WTC11 (cell line): ENCODE measurements at places on chromosomes 3 and 15.

- no peak for DNase-seq
These were observed 344.3 kb upstream of the TBL1XR1 start for GRCh38 chr3:177541541-177541940.

GRCh38 chr15:70426096-70426821 is 328.5 kb upstream of the TLE3 start:
- no peak for DNase-seq

- DNase-seq, result no peak
These were observed 9.8 kb downstream of the GPR27 start for GRCh38 chr3:71763426-71763825.

DNA sequence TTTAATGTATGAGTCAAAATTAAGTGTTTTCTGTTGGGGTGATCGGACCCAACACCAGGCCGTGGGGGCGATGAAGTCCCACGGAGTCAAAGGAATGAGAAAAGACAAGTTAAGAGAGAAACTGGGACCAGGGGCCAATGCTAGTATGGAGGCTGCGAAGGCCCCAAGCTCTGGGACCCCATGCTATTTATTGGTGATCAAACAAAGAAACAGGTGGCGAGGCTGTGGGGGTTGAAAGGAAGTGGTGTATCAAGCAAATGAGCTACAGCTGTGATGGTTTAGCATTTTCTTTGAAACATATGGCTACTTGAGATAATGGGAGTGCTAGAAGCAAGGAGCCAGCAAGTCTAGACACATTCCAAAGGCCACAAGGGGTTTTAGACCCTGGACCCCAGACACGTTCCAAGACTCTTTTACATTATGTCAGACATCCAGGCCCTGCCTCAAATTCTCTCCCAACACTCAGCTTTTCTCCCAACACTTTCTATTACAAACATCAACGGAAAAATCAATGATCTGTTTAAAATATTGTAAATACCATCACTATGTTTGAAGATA is 56.0 kb upstream of the SNRPN start:
- DNase-seq, result peak; percentile 63

DNA sequence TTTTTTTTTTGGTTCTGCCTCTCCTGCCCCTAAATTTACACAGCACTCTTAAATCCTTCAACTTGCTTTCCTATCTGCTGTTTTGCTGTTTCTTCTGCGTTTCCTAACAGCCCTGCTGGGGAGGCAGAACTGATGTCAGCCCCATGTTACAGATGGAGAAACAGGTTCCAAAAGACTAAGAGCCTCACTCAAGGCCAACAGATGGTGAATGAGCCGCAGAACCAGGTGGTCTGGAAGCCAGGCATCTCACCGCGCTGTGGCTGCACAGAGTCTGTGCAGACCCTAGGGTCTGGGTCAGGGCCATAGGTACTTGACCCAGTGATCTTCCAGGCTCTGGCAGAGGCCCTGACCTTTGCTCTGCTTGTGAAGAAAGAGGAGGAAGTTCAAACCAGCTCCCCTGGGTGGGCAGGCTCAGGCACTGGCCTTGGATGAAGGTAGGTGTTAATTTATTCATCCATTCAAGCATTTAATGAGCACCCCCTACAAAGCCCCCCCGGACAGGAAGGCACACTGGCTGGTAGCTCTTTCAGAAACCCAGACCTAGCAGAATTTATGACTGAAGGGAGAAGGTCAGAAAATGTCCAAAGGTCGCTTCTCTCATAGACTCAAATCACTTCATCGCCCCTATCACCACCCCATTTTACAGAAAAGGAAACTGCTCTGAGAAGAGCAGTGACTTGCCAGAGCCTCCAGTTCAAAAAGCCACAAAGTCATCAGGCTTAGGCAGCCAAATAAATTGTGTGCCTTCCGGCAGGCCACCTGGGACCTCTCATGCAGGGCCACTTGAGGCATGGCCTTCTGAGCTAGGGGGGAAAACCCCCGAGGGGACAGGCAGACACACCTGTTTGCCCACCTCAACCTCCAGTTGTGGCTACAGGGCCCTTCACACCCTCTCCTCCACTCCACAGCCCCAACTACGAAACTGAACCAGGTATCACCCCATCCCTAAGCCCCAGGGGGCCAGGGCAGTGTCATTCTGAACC is 2.7 kb downstream of the CHDH start:
- DNase-seq, result no peak

DNA sequence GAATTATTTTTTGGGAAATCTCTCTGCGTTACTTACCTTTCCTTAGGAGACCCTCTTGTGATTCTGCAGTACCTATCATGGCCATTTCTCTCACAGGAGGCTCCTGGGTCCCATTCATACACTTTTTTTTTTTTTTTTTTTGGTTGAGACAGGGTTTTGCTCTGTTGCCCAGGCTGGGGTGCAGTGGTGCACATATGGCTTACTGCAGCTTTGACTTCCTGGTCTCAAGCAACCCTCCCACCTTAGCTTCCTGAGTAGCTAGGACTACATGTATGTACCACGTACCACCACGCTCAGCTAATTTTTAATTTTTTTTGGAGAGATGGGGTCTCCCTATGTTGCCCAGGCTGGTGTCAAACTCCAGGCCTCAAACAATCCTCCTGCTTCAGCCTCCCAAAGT is 36.1 kb downstream of the TRAK1 start:
- no peak for DNase-seq

DNA sequence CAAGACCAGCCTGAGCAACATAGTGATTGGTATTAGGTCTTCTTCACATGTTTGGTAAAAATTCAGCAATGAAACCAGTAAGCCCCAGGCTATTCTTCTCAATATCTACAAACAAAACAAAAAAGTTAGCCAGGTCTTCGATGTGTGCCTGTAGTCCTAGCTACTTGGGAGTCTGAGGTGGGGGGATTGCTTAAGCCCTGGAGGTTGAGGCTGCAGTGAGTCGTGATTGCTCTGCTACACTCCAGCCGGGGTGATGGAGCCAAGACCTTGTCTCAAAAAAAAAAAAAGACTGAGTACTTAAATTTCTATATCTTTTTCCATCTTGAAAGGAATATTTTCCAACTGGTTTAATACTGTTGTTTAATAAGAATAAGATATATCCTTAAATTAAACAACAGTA is 106.8 kb downstream of the MBNL1 start:
- DNase-seq, result no peak

- no peak for DNase-seq
These were observed 172.0 kb downstream of the OPA1 start for GRCh38 chr3:193764959-193765358.

GRCh38 chr15:22863356-22863755 is 24.9 kb downstream of the NIPA2 start:
- DNase-seq, result no peak

GRCh38 chr3:101950985-101951733 is 101.8 kb downstream of the NFKBIZ start:
- DNase-seq, result no peak

- no peak for DNase-seq
These were observed 15.6 kb downstream of the CYP19A1 start for GRCh38 chr15:51322621-51323296.

DNA sequence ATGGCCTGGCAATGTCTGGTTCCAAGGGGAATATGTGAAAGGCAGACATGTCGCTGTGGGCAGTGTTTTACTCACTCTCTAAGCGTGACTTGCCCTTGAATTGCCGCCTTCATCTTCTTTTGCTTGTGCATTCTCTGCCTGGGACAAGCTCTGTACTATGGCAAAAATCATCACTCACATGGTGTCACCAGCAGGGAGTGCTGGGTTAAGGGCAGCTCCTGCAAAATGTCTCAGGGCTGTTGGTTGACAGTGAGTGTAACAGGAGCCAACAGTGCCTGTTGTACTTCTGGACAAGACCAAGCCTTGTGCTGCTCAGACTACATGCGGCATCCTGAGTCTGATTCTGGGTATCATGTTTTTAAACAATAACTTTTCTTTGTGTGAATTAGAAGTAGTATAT is 45.3 kb upstream of the KY start:
- DNase-seq, result no peak

- no peak for DNase-seq
These were observed 5.6 kb downstream of the PRTG start for GRCh38 chr15:55737373-55737772.

- DNase-seq, result no peak
These were observed 84.5 kb downstream of the COL6A6 start for GRCh38 chr3:130601442-130601971.

GRCh38 chr15:80904998-80905397 is 84.6 kb downstream of the MESD start:
- DNase-seq, result no peak

DNA sequence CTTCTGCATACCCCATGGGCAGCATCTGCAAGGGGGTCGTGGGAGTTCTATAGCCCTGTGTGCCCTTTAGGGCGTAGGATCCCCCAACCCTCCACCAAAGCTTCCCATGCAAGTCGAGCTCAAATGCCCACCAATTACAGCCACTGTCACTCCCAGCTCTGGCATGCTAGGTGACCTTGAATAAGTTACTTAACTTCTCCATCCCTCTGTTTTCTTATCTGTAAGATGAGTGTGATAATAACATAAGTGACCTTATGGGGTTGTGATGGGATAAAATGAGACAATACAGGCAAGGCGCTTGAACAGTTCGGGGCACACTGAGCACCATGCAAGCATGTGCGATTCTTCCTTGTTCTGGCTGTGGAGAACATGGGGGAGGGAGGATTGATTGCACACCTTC is 74.8 kb upstream of the POMGNT2 start:
- DNase-seq, result no peak

DNA sequence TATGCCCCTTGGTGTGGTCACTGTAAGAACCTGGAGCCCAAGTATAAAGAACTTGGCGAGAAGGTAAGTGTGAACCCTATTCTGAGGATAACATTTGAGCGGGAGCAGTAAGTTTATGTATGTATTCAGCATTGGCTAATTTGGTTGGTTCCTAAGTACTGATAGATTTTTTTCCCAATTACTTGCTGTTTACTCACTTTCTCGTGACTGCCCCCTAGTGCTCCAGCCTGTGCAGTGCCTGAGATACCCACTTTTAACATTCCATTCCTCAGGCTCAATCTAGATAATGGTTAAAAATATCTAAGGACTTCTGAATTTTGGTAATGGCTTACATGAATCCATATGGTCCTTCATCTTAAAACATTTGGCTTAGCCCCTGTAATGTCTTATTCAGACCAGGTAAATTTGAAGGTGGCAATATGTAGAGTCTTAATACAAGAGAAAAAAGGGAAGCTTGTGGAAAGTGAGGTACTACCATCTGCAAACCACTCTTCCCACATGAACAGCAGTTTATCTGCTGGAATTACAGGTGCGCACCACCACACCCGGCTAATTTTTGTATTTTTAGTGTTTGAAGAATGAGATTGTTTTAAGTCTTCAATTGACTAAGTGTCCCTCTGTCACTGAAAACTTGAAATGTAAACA is 7.1 kb downstream of the ELL3 start:
- DNase-seq, result peak; percentile 78

DNA sequence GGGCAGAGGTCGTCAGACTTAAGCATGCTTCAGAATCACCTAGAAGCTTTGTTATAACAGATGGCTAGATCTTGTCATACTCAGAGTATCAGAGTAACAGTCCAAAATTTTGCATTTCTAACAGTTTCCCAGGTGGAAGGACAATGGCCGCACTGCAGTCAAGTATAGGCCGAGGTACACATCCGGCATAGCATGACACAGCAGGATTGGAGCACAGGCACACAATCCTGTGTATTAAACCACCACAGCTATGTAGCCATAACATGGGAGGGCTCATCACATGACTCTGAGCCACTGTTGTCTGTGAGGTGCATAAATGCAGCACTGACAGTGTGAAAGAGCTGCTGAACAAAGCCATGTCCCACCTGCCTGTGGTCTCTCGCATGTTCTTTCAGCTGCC is 85.7 kb upstream of the RNF7 start:
- DNase-seq, result no peak

GRCh38 chr15:77033729-77034671 is 36.9 kb downstream of the TSPAN3 start:
- DNase-seq, result peak; percentile 6

DNA sequence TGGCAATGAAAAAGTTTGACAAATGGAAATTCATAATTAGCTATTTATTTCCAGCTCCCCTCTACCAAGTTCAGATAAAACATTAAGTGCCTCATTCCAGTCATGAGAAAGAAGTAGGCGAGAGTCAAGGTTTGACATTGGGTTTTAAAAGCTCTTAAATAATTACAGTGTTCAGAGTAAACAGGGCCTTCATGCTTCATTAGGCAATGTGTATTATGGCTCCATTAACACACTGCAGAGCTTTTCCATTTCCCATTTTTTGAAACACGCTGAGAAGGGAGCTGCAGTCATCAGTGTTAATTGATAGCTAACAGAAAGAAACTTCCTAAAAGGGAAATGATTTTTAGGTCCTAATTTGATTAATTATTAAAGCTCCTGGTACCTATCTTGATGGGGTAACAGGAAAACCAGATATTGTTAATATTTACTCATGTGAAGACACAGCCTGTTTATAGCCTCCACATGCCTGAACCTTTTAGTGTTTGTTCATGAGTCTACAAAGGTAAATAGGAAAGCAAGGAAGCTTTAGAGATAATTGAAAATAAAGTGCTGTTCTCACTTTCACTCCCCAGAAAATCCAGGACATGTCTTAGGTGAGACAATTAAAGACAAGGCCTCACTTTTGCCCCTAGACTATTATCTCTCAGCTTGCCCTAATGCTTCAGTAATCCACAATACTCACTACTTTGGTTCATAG is 28.7 kb downstream of the SST start:
- no peak for DNase-seq

DNA sequence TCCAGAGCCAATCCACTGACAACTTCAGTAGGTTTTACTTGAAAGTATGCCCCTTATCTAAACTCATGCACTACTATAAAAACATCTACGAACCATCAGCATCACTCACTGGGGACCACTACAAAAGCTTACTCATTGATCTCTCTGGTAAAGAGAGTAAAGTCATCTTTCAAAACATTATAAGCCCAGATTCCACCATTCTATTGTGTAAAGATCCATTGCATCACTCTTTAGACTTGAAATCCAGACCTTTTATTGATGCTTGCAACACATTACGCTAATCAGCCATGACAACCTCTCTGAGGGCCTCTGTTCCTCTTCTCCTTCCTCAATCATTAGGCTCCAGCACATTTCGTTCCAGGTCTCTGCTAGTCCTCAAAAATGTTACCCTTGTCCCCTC is 248.9 kb upstream of the WNT5A start:
- DNase-seq, result no peak

GRCh38 chr3:147619921-147620560 is 210.9 kb downstream of the ZIC1 start:
- no peak for DNase-seq

DNA sequence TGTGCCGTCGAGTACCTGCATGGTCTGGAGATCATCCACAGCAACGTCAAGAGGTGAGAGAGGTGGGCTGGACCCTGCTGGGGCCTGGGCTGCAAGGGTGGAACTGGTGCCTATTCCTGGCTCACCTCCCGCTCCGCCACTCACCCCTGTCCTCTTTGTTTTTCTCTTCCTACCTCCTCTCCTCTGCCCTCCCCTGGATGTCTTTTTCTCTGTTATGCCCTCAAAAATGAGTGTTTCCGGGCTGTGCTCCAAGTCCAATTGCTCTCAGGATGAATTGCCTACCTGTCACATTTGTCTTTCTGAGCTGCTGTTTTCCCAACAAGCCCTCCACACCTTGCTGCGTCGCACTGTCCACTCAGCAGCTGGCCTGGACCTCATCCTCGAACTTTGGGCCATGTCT is 28.5 kb upstream of the TATDN2 start:
- no peak for DNase-seq
